ENCODE measurements at places on chromosomes 13 and 19.

DNA sequence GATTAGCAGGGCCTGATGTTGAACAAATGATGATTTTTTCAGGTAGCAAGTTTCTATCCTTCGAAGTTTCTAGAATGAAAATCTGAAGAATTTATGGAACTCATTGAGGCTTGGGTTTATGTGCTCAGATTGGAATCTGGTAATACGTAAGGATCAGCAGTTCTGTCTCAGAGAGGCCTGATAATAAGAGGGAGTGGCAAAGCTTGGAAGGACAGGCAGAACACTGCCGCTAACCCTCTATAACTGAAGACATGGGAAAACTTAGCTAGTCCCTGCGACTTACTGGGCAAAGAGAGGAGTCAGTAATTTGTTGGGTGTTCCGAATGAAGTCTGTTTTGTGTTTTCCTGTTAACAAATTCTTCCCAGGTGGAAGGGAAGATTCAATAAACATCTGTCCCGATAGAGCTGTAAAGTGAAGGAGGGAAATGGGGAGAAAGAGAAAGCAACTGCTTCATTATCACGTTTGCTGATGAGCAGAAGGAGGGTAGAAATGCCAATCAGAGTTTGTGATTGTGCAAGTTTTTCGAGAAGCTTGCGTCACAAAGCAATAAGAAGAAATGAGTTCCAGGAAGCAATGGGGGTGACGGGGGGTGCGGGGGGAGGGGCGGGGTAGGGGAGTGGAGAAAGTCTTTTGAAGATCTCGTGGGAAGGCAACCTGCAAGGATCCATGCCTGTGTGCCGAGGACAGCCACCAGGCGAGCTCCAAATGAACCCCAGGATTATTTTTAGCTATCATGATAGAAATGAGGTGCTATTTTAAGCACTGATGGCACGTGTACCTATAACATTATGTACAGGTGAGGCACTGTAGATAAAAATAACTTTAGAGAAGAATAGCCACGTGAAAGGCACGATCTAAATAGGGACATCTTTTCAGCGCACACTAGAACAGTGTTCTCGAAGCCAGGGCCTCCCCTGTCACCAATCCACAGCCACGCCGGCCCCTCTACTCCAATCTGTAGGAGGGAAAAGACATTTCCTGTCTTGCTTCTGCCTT is 224.1 kb downstream of the FGF9 start:
- no peaks in the 10 kb centered on the region for H3K27me3 ChIP-seq
- H3K36me3 ChIP-seq = no peaks in the 10 kb centered on the region
- H3K4me3 ChIP-seq = no peak overlapping the region
- H3K27ac ChIP-seq = no peak overlapping the region
- H3K4me1 ChIP-seq = no peaks in the 10 kb centered on the region
- no peak for DNase-seq

DNA sequence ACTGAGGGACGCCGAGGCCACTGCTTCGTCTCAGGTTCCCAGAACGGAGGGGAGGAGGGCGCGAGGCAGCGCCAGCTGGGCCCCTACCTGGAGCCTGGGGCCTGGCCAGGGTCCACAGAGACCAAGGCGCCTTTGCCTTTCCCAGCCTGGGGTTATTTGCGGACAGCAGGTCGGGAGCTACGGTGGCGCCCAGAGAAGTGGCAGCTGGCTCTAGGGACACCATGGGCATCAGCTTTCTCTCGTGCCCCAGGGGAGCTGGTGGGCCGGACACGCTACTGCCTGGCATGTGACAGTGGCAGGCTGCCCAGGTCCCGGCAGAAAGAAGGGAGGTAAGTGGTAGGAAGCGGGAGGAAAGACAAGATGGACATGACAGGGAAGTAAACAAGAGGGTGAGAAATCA is 19.0 kb downstream of the AKT2 start:
- H3K36me3 ChIP-seq = peaks cover 50% of the 10 kb centered on the region
- no peaks in the 10 kb centered on the region for H3K27me3 ChIP-seq
- peaks cover 10% of the 10 kb centered on the region for H3K4me1 ChIP-seq
- DNase-seq = no peak
- H3K4me3 ChIP-seq = no peak overlapping the region
- H3K27ac ChIP-seq = no peak overlapping the region

DNA sequence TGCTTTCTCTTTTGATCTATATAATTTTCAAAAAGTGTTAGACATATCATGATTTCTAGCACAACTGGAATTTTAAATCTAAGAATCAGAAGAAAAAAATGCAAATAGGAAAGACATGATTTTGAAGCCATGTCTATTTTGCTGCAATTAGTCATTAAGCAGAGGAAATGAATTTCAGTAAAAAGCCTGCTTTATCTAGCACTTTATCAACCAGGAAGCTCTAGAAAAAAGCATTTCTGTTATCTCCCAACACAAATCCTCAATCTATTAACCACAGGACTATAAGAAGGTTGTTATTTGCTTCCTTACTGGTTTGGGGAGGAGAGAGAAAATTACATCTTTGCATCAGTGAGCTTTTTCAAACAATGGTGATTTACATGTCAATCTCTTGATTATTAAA is 716.7 kb downstream of the DIAPH3 start:
- H3K4me1 ChIP-seq = peaks cover 2% of the 10 kb centered on the region
- no peak overlapping the region for H3K4me3 ChIP-seq
- H3K27me3 ChIP-seq = no peaks in the 10 kb centered on the region
- no peak overlapping the region for H3K27ac ChIP-seq
- no peaks in the 10 kb centered on the region for H3K36me3 ChIP-seq

DNA sequence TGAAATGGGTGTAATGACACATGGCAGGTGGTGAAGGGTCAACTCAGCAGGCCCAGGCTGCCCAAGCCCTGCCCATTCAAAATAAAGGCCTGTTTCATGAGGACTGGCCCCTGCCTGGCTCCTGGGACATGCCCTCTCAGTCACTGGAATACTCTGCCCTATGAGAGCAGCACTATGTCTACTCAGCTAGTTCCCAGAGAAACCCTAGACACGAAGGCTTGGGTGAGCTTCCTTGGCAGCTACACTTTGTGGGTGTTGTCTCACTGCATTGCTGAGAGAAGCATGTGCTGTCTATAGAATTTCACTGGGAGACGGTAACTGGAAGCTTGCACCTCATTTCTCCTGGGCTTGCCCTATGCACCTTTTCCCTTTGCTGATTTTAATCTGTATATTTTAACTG is 752.8 kb downstream of the LIG4 start:
- DNase-seq = no peak
- no peak overlapping the region for H3K4me3 ChIP-seq
- no peaks in the 10 kb centered on the region for H3K27me3 ChIP-seq
- H3K27ac ChIP-seq = no peak overlapping the region
- H3K36me3 ChIP-seq = no peaks in the 10 kb centered on the region

DNA sequence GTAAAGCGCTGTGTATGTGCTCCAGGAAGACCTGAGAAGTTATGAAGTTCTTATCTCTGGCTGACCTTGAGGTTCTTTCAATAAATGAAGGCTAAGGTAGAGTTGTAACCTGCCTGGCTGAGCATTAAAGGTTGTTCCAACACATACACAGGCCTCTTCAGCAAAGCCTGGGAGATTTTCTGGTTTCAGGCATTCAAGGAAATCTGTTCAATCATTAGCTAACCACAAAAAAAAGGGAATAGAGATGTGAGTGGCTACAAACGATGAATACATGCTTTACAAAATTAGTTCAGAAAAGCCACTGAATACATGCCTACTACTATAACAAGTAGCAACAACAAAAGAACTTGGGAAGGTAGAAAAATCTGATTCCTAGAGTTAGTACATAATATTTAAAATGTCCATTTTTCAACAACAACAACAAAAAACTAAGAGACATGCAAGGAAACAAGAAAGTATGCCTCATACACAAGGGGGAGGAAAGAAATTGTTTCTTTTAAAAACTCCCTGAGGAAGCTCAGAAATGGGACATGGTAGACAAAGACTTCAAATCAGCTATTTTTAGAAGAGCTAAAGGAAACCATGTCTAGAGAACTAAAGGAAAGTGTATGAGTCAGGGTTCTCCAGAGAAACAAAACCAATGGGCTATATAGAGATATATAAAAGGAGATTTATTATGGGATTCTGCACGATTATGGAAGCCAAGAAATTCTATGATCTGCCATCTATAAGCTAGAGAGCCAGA is 191.5 kb upstream of the IPO5 start:
- no peaks in the 10 kb centered on the region for H3K36me3 ChIP-seq
- H3K4me1 ChIP-seq = no peaks in the 10 kb centered on the region
- H3K27ac ChIP-seq = no peak overlapping the region
- DNase-seq = no peak
- peaks cover under 1% of the 10 kb centered on the region for H3K27me3 ChIP-seq
